Activated T-helper 1 cell treated with anti-CD3 and anti-CD28 coated beads, Interleukin-2, amount 50 U/mL, for 16 hours (primary cell): ENCODE measurements at places on chromosomes 11 and 22.

DNA sequence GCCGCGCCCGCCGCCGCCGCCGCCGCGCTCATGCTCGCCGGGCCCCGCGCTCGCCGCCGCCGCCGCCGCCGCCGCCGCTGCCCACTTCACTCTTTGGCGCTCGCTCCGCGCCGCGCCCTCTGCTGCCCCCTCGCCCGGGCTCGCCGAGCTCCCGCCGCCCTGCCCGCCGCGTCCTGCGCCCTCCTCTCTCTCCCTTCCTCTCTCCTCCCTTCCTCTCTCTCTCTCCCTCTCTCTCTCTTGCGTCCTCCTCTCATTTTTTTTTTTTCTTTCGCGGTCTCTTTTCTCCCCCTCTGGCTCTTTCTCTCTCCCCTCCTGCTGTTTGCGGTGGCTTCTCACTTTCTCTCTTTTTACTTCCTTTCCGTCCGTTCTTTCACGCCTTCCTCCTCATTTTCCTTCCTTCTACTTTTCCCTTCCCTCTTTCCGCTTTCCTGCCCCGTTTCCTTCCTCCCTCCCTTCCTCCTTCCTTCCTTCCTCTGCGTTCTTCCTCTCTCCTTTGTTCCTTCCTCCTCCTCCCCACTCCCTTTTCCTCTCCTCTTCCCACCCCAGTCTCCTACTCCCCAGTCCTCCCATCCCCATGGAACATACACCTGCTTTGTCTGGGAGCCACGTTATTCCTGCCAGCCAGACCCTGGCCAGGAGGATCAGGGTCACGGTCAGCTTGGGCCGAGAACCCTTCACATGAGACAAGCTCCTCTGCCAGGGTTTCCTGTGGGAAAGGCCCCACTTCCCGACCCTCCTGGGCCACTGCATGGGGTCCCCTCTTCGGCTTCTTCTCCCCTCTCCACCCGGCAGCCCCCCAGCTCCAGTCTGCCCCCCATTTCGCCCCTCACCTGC lies 19.3 kb upstream of the SHISAL1 start:
- DNase-seq = no peak

GRCh38 chr11:123161376-123162030 lies 33.5 kb downstream of the CLMP start:
- DNase-seq = no peak

DNA sequence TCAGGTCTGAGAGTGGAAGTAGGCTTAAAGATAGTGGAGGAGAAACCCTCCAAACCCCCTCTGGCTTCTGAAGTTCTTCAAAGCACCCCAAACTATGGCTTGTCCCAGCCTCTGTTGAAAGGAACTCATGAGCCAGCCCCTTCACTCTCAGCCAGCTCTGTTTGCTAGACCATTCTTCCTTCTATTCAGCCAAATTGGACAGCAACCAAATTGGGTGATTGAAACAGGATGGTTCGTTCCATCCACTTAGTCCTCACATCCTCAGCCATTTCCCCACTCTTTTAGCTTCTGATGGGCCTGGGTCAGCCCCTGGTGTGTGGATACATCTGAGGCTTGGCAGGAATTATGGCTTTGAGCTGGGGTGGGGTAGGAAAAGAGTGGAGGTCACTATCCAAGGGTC lies 4.5 kb downstream of the HTR3A start:
- DNase-seq = no peak

GRCh38 chr11:64667154-64667745 lies 55.7 kb downstream of the NRXN2 start:
- DNase-seq = no peak

DNA sequence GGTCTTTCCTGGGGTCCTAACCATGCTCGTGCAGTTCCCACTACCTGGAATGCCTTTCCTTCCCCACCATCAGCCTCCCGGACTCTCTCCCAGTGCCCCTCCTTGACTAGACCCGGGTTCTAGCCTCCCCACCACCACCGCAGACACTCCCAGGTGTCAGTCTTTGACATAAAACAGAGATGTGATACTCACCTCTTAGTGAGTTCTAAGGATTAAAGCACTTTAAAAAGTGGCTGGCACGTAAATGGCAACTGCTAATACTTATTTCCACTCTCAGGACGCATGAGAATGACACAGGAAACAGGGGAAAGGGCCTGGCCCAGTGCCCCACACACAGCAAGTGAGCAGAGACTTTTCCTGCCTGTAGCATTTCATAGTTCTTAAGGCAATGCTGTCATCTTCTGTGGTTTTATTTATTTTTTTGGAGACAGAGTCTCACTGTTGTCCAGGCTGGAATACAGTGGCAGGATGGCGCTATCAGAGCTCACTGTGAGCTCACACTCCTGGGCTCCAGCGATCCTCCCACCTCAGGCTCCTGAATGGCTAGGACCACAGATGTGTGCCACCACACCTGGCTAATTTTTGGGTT lies 1.9 kb upstream of the SLC25A45 start:
- no peak for DNase-seq

DNA sequence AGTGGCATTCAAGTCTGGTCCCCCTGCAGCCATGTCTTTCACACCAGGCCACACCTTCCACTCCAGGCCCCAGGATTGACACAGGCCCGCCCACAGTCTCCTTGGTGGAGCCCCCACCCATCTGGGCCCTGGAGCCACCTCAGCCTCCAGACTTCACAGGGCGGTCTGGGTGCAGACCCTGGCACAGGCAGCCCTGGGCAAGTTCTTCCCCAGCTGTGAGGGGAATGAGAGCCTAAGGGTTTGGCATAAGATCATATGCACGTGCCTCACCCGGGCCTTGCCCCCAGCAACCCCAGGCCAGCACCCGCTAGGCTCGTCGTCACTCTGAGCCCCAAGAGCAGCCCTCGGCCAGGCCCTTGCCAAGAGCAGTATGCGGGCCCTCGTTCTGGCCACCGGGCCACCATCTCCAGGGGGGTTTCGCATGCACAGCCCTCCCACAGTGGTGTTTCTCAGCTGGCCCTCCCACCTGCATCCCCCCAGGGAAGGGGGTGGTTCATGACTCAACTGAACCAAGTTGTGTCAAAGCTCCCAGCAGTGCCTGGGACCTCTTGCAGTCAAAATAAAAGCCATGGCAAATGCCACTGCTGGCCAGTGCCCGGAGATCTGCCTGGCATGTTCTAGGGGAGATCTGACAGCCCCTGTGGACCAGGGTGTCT lies 70.4 kb upstream of the KCNQ1OT1 start:
- DNase-seq = no peak

GRCh38 chr11:64809781-64810241 lies 540 bp downstream of the MEN1 start:
- no peak for DNase-seq

GRCh38 chr11:119759324-119759723 lies 30.3 kb upstream of the NECTIN1 start:
- DNase-seq = no peak

DNA sequence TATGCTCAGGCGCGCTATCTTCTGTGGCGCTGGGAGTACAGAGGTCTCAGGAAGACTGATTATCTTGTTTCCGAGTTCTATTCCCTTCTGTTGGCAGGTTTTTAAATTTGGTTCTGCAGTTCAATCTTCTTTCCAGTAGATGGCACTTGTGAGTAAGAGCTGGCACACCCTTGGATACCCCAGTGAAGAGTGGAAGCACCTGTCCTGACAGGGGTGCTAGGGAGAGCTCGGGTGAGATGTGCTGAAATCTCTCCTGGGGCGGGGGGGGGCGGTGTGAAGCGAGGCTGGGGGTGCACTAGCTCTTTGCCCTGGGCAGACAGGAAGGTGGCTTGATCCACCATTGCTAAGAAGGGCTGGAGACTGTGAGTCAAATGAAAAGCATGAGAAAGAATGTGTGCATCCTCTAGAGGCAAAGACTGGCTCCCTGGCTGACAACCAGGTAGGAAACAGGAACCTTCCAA lies 679.9 kb upstream of the CCDC179 start:
- DNase-seq = no peak

DNA sequence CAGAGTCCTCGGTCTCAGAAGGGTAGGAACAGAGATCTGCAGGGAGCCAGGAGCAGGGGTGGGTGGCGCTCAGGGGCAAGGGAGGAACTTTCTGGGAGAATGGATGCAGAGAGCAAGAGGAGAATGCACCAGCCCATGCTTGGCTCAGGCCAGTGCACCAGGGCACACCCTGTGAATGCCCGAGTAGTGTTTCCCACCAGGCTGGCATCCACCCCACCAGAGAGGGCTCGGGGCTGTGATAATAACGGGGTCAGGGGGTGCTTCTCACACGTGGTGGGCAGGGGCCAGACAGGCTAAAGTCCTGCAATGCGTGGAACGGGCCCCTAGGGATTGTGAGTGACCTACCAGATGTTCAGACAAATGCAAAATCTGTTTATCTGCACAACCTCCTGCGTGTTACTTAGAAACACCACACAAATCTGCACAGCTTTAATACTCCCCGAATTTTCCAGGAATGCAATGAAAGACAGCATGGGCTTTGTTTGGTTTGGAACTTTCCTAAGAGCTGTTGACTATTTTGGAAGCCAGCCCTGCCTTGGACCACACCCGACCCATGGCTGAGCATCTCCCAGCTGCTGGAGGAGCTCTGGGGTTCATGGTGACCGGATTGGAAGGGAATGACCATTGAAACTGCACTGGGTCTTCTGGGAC lies 368.3 kb downstream of the SHANK2 start:
- no peak for DNase-seq

DNA sequence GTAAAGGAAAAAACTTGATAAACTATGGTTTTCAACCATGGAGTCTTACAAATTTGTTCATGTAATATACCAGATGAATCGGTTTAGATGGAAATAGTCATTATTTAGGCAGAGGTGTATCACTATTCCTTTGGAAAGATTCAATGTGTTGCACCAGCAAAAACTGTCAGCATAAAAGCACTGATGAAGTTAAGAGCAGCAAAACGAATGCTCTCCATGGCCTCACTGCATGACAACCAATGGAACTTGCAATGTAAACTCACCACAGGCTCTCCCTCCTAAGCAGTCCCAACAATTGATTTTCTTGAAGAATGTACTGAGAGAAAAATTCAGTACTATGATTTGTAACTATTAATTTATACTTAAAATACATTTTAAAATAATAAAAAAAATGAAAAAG lies 139.9 kb downstream of the FCHSD2 start:
- no peak for DNase-seq

- DNase-seq = no peak
Observed at GRCh38 chr22:37062376-37062675, 10.8 kb downstream of the KCTD17 start.

- DNase-seq = no peak
Observed at GRCh38 chr11:45259592-45259991, 26.5 kb downstream of the SYT13 start.

DNA sequence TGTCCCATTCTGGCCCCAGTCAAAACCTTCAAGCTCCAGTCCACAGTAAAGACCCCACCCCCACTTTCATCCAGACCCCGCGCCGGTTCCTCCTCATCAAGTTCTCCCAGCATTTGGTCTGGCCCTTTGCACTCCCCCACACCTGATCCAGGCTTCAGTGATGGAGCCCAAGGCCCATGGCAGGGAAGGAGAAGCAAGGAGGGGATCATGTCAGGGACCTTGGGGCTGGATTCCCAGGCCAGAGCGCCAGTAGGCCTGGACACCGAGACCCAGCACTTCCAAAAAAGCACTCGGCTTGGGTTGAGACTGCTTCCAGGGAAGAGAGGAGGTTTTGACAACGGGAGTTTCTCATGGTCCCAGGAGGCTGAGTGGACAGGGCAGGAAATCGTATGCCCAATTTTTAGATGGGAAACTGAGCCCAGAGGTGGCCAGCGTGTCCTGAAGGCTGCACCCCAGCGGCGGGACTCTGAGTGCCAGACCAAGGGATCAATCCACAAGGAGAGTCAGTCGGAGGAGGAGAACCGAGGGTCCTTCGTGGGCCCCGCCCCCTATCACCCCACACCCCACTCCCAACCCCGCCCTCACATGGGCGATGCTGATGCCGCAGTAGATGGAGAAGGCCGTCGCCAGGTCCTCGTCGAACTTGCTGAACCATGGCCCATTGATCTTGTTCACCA lies 90.5 kb downstream of the PDE2A start:
- DNase-seq = no peak

- DNase-seq = no peak
Observed at GRCh38 chr22:28027453-28028448, 108.7 kb upstream of the PITPNB start.

DNA sequence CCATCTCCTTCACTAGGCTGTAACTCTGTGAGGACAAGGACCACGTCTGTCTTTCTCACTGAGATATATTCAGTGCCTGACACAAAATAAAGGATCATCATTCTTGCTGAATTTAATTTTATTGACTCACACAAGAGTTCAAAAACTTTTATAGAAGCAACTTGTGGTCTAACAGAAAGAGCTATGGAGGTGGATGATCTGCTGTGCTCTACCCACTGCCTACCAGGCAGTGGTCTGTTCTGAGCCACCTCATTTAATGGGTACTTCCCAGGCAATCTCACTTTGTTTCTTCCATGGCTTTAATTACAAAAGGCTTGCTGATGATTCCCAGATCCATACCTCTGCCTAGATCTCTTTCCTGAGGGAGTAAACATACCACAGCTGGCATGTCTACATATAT lies 4.7 kb downstream of the BTBD18 start:
- no peak for DNase-seq

DNA sequence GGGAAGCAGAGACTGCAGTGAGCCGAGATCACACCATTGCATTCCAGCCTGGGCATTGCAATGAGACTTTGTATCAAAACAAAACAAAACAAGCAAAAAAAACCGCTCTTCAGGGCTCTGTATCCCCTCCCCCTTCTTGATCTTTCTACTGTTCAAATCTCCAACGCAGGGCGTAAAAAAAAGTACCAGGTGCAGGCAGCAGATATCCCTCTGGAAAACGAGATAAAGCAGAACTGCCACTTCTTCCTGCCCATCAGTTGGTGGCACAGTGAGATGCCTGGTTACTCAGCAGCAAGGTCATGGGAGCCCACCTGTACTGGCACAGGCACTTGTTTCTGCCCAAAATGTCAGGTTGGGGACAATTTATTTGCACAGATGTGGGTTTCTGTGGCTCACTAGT lies 11.2 kb downstream of the CCS start:
- no peak for DNase-seq

GRCh38 chr22:29917052-29917902 lies 34.3 kb downstream of the MTMR3 start:
- no peak for DNase-seq

DNA sequence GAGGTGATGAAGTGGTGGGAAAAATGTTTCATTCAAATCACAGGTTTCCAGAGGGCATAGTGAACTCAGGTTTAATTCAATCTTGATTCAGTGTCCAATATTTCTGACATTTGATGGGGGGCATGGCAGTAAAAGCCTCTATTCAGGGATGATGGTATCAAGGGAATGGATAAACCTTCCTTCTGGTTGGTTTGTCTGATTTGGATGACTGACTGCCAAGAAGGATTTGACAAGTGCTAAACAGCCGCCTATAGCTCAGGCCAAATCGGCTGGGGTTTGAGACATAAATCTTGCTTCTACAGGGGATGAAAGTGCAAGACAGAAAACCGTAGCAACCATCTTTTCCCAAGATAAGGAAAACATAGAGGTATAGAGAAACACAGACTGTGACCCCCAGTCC lies 121.8 kb upstream of the C11orf87 start:
- no peak for DNase-seq

DNA sequence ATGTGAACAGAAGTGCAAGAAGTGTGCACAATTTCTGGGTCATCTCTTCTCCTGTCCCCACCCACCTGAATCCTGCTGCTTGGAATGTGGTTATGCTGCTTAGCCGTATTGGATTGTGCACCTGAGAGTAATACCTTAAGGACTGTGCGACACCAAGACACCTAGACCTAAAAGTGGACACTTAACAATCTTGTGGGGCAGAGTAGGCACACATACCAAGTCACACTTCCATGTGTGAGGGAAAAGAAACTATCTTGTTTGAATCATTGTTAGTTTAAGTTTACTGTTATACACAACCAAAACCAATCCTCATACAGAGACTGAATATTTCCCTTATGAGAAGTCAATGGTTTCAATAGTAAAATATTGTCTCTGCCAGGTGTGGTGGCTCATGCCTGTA lies 93.7 kb downstream of the CCDC83 start:
- DNase-seq = no peak

- no peak for DNase-seq
Observed at GRCh38 chr11:11836676-11837231, 5.0 kb upstream of the USP47 start.
